ENCODE measurements at places on chromosomes 7 and 10.

DNA sequence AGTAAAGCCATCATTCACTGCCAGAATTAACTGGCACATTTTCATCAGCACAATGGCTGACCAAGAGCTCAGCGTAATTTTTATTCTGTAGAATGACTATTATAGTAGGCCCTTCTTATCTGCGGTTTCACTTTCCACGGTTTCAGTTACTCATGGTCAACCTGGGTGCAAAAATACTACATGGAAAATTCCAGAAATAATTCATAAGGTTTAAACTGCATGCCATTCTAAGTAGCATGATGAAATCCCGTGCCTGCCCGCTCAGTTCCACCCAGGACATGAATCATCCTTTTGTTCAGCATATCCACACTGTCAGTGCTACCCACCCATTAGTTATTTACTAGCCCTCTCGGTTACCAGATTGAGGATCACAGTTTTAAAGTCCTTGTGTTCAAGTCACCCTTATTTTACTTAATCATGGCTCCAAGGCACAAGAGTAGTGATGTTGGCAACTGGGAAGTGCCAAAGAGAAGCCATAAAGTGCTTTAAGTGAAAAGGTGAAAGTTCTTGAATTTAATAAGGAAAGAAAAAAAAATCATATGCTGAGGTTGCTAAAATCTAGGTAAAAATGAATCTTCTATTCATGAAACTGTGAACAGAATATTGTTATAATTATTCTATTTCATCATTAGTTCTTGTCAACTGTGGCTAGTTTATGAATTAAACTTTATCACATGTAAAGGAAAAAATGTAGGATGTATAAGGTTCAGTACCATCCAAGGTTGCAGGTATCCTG, 204.9 kb downstream of the DOCK4 start:
- no peak for DNase-seq

DNA sequence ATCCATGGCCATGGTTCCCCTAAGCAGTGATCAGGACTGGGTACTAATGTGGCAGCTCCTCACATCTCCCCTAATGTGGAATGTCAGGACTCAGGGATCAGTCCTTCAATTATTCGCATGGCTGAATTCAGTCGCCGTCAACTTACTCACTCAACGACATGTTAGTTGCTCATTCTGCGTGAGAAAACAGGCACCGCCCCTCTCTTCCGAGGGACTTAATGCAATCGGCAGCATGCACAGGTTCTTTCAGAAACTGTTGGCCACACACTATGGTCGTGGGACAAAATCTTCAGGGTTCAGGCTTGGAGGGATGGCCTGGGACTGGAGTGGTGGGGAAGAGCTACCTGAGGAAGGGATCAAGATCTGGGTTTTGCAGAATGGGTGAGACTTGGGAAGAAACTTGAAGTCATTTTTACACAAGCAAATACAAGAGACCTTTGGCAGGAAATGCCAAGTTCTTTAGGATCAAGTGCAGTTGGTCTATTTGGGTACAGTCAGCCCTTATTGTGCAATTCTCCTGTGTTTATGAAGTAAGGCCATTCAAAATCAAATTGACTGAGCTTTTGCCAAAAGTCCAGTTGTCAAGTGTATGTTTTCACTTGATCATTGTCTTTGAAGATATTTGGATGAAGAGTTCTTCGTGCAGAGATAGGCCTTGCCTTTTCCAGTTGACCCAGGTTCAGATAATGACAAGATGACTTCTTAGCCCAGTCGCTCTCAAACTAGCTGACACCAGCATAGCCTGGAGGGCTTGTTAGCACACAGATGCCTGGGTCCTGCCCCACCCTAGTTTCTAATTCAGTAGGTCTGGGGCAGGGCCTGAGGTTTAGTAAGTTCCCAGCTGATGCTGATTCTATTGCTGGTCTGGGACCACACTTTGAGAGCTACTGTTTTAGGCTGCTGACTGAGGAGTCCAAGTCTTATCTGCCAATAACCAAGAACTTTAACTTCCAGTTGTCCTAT, 48.5 kb downstream of the LRRC18 start:
- DNase-seq = no peak

DNA sequence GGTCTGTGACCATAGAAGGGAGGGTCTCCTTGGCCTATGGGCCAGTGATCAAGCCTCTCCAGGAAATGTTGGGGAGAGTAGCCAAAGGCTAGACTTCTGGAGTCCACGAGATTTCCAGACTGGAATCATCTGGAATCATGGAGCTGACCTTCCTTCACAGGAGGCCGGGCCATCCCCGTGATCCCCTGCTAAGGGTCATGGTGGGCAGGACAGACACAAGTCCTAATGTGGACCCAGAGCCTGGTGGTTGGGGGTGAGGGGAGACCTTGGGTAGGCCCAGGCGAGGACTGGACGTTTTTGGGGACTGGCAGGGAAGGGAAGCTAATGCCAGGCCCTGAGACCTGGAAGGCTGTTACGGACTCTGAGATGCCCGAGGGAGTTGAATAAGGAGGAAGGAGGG, 9.8 kb upstream of the GRID1 start:
- DNase-seq = no peak

- DNase-seq = no peak
Observed at GRCh38 chr10:103276251-103276895, 565 bp upstream of the INA start.

- DNase-seq = peak; percentile 54
Observed at GRCh38 chr10:26881600-26882331, 21.0 kb upstream of the ABI1 start.
